ENCODE measurements at places on chromosomes 13 and 19. TPM values are rescaled to one million over a fixed set of nuclear protein-coding genes. Genes with fewer than 3 reads are reported as not detected.
A peak's percentile ranks its signal among the peaks of the same experiment; 100 is the strongest.

KLC3 gene
- total RNA-seq, result 0.18 TPM

SLC6A16 gene
- under 0.01 TPM for total RNA-seq

GRCh38 chr19:30870876-30871275 lies 478.4 kb downstream of the TSHZ3 start:
- DNase-seq, result peak; percentile 1
- no peaks in the 10 kb centered on the region for H3K4me1 ChIP-seq
- H3K4me3 ChIP-seq, result no peak overlapping the region
- H3K27ac ChIP-seq, result no peak overlapping the region
- H3K27me3 ChIP-seq, result no peaks in the 10 kb centered on the region

GRCh38 chr13:22082437-22083100 lies 411.7 kb downstream of the FGF9 start:
- peaks cover 4% of the 10 kb centered on the region for H3K27me3 ChIP-seq
- no peaks in the 10 kb centered on the region for H3K36me3 ChIP-seq
- H3K4me3 ChIP-seq, result no peak overlapping the region
- H3K4me1 ChIP-seq, result peaks cover 5% of the 10 kb centered on the region

GRCh38 chr13:91313581-91313980 lies 33.9 kb upstream of the MIR17HG start:
- no peak for DNase-seq
- no peaks in the 10 kb centered on the region for H3K27me3 ChIP-seq
- H3K36me3 ChIP-seq, result no peaks in the 10 kb centered on the region
- H3K4me3 ChIP-seq, result no peak overlapping the region

DNA sequence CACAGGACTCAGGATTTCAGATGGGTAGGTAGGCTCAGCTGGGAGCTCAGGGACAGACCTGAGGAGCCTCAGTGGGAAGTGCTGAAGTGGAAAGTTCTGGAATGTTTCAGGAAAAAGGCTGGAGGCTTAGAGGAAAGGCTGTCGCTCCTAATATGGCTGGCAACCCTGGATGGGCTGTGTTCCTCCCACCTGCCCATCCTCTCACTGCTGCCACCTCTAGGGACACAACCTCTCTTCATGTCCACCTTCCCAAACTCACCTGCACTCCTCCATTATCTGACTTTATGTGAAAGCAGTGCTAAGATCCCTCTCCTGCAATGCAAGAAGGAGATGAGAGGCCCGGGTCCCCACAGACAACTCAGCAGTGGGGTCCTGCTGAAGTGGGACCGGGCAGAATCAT lies 5.8 kb upstream of the CEACAM21 start:
- H3K4me1 ChIP-seq, result no peaks in the 10 kb centered on the region
- DNase-seq, result no peak
- peaks cover 4% of the 10 kb centered on the region for H3K27me3 ChIP-seq
- no peak overlapping the region for H3K27ac ChIP-seq
- no peaks in the 10 kb centered on the region for H3K36me3 ChIP-seq
- H3K4me3 ChIP-seq, result no peak overlapping the region

- H3K4me1 ChIP-seq, result no peaks in the 10 kb centered on the region
- H3K27me3 ChIP-seq, result no peaks in the 10 kb centered on the region
- H3K27ac ChIP-seq, result no peak overlapping the region
- H3K4me3 ChIP-seq, result no peak overlapping the region
- DNase-seq, result no peak
- H3K36me3 ChIP-seq, result no peaks in the 10 kb centered on the region
Measured at GRCh38 chr13:91184244-91184926, 163.1 kb upstream of the MIR17HG start.

GRCh38 chr13:49421391-49421790 lies 22.5 kb downstream of the CAB39L start:
- no peaks in the 10 kb centered on the region for H3K27me3 ChIP-seq
- no peaks in the 10 kb centered on the region for H3K36me3 ChIP-seq
- no peak for DNase-seq
- no peak overlapping the region for H3K4me3 ChIP-seq
- H3K4me1 ChIP-seq, result no peaks in the 10 kb centered on the region

GRCh38 chr13:46810440-46810839 lies 13.5 kb upstream of the ESD start:
- H3K4me1 ChIP-seq, result no peaks in the 10 kb centered on the region
- no peaks in the 10 kb centered on the region for H3K36me3 ChIP-seq
- no peak overlapping the region for H3K27ac ChIP-seq
- H3K4me3 ChIP-seq, result no peak overlapping the region
- DNase-seq, result no peak
- no peaks in the 10 kb centered on the region for H3K27me3 ChIP-seq

DNA sequence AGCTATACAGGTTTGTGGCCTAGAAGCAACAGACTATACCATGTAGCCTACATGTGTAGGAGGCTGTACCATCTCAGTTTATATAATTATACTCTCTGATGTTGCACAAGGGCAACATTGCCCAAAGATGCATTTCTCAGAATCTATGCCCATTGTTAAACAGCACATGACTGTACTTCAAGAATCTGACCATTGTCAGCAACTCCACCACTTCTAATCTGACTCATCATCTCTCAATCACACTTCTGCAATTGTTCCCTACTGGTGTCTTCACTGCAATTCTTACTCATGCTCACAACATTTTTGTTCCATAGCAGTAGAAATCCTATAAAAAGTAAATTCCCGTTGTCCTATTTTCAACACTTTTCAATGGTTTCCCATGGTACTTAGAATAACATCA lies 63.9 kb upstream of the ATXN8OS start:
- no peak overlapping the region for H3K4me3 ChIP-seq
- no peaks in the 10 kb centered on the region for H3K27me3 ChIP-seq
- no peak for DNase-seq
- H3K4me1 ChIP-seq, result no peaks in the 10 kb centered on the region
- H3K27ac ChIP-seq, result no peak overlapping the region

GRCh38 chr19:3761382-3762129 lies at the start of gene APBA3:
TSS of gene APBA3 (minus strand) at chr19:3761692. CDS start at chr19:3760264, 1,428 bp downstream.
- peak within 1 kb of the TSS; percentile 97 for H3K27ac ChIP-seq
- H3K4me1 ChIP-seq, result peaks cover 2% of the 10 kb centered on the region
- H3K36me3 ChIP-seq, result peaks cover 10% of the 10 kb centered on the region
- H3K4me3 ChIP-seq, result peak within 1 kb of the TSS; percentile 87
- DNase-seq, result peak; percentile 83
- H3K27me3 ChIP-seq, result no peaks in the 10 kb centered on the region

GRCh38 chr13:42001580-42001979 lies 40.7 kb upstream of the VWA8 start:
- no peaks in the 10 kb centered on the region for H3K27me3 ChIP-seq
- H3K27ac ChIP-seq, result peak overlapping the region; percentile 34
- no peak overlapping the region for H3K4me3 ChIP-seq
- DNase-seq, result peak; percentile 93
